ENCODE measurements at places on chromosomes 16 and 17.

DNA sequence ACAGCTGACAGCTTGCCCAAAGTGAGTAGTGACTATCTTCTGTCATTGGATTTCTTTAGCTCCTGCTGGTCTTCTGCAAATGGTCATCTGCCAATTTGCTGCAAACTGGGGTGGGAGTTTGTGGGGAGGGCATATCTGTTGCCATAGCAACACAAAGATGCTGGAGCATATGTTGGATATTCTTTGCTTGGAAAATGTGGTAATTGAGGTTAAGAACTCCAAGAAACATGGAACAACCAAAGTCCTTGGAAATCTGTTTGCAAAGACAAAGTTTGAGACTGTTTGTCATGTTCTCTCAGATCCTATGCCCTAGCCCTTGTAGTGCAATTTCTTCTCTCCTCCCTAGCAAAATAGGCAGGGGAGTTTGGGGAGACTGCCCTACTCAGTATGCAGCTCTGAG lies 155.3 kb downstream of the PRKCB start:
- no peak for DNase-seq

DNA sequence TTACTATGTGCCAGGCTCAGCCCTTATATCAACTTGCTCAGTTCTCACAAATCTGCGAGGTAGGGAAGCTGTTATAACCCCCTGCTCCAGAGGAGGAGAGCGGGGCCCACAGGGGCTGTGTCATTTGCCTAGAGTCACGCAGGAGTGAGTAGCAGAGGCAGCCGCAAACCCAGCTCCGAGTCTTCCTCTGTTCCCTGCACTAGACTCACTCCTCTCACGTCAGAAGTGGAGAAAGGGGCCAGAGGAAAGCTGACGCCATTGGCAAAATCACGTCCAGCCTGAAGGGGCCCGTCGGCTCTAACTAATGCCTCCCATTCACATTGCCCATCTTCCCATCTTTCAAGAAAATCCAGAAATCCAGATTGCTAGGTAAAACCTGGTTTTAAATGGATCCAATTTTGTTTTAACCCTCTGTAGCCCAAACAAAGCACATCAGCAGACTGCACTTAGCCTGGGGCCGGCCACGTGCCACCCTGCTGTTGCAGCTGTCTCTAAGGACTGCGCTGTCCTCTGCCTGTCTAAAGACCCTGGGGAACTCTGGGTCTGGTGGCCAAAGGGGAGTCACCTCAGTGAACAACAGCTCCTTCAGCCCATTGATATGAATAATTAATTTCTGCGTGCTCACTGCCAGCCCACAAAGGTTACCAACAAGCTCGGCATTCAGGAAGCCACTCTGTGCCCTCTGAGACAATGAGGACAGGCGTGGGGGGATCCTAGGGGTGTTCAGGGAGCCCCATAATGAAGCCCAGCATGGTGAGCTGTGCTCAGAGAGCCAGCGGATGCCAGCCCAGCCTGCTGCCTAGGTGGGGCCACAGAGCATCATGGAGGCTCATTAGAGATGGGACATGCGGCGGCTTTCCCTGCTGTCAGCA lies 36.7 kb upstream of the ABR start:
- DNase-seq: no peak

DNA sequence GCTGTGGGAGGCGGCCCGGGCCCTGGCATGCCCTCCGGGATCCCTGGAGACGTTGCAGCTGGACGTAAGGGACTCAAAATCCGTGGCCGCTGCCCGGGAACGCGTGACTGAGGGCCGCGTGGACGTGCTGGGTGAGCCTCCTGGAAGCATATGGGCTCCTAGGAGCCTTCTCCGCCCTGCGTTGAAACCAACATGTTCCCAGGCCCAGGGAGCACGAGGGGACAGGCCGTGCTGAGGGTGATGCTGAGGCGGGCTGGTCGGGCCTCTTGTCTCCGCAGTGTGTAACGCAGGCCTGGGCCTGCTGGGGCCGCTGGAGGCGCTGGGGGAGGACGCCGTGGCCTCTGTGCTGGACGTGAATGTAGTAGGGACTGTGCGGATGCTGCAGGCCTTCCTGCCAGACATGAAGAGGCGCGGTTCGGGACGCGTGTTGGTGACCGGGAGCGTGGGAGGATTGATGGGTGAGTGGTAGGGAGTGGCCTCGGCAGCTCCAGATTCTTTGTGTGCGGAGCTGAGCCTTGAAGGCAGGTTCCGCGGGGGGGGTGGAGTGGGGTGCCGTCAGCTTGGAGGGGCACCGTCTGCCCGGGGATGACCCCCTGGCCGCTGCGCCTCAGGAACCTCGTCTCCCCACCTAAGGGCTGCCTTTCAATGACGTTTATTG lies 567 bp downstream of the HSD17B1 start:
- DNase-seq: no peak

DNA sequence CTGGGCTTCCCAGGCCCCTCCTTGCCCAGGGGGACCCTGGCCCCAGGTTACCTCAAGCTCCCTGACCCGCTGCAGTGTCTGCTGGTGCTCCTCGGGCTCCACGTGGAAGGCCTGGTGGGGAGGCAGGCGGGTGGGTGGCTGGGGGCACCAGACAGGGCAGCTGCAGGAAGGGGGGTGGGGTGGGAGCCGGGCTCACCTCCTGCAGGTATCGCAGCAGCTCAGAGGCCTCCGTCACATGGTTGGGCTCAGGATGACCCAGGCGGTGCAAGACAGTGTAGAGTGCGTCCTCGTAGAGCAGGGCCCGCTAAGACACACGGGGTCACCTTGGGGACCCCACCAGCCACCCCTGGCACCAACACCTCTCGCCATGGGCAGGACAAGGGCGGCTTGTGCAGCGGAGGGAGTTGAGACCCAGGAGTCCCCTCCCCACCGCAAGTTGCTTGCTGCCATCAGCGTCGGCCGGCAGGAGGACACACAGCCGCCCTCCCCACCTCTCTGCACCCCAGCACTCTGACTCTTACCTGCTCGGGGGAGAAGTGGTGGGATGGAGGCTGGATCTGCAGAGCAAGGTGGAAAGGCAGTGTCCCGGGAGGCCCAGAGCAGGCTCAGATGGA lies 1.1 kb downstream of the UNC13D start:
- DNase-seq: no peak

GRCh38 chr17:64074704-64075426 lies 54.4 kb upstream of the ICAM2 start:
- no peak for DNase-seq

GRCh38 chr17:63399856-63400255 lies 46.2 kb downstream of the CYB561 start:
- no peak for DNase-seq

GRCh38 chr17:41686281-41686680 lies 2.4 kb upstream of the EIF1 start:
- no peak for DNase-seq

DNA sequence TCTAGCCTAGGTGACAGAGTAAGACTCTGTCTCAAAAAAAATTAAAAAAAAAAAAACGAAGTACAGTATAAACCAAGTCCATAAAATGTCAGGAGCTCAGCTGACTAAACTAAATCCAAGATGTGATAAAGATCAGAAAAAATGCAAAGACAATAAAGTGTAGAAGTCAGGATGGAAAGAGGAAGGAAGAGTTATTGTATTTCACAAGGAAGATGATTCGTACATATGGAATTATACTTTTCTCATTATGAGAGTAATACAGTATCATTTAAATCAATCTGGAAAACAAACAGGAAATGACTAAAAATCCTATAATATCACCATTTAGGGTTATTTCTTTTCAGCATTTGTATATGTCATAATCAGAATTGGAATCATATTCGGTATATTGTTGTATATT lies 11.4 kb upstream of the APOH start:
- no peak for DNase-seq

- DNase-seq: peak; percentile 29
Observed at GRCh38 chr17:876272-876671, 94.1 kb downstream of the MRM3 start.

DNA sequence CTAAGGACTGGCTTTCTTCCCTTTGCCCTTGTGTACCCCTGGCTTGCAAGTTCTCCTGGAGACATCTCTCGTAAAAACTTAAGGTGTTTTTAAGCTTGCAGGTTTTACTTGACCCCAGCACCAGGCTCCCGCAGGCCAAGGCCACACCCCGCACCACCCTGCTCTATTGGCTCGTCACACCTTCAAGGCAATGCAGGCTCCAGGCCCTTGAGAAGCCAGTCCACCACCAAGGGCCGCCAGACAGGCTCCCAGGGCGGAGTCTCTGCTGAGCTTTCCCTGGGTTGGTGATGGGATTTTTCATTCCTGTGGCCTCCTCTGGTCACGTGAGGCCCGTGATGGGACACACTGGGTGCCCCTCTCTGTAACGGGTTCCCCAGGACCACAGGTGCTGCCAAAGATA lies 9.9 kb downstream of the CSNK1D start:
- no peak for DNase-seq

DNA sequence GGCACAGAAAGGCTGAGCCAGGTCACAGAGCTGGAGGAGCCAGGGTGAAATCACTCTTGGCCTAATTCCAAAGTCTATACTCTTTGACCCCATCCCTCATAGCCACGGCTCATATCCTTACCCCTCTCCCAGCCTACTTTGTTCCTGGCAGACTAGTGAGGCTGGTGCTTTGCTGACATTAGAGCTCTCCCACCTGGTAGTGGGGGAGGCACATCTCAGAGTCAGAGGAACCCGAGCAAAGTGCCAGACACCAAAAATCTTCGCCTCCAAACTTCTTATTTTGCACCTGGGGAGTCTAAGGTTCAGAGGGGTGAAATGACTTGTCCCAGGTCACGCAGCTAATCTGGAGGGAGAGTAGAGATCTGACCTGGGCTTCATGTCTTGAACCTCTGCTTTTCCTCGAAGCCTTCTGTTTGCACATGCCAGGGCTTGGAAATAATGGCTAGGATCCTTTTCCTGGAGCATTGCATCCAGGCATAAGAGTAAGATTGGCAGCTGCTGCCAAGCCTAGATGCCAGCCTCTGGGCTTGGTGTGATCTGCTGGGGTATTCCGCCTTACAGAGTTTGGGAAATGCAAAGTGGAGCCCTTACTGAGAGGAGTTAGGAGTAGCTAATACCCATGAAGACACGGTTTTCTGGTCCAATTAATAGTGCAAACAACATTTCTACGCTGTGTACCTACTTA lies 126.9 kb downstream of the SPACA3 start:
- no peak for DNase-seq

- DNase-seq: no peak
Observed at GRCh38 chr16:80200079-80200478, 340.7 kb upstream of the DYNLRB2 start.

DNA sequence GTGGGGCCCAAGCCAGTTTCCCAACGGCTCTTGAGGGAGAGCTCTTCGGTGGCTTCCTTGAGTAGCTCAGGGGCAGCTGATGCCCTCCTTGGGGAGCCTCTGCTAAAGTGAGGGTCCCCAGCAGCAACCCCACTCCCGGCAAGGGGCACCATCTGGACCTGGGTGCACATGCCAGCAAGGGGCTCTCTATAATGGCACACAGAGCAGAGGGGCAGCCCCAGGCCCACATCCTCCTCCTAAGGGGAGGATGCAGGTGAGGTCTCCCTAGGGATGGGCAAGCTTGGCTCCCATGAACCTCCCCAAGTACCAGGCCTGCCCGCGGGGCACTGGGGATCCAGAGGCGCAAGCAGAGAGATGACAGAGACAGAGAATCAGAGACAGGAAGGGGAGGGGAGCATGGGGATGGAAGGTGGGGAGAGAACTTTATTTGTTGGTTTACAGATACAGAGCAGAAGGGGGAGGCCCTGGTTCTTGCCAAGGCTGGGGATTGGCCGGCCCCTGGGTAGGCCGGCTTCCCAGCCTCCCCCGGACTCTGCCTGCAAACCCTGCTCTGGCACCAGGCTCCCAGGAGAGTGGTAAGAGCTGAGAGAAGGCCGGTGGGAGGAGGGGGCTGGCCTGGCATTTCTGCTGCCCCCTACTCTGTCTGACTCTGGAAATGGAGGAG lies 61.4 kb downstream of the SRCIN1 start:
- DNase-seq: no peak

DNA sequence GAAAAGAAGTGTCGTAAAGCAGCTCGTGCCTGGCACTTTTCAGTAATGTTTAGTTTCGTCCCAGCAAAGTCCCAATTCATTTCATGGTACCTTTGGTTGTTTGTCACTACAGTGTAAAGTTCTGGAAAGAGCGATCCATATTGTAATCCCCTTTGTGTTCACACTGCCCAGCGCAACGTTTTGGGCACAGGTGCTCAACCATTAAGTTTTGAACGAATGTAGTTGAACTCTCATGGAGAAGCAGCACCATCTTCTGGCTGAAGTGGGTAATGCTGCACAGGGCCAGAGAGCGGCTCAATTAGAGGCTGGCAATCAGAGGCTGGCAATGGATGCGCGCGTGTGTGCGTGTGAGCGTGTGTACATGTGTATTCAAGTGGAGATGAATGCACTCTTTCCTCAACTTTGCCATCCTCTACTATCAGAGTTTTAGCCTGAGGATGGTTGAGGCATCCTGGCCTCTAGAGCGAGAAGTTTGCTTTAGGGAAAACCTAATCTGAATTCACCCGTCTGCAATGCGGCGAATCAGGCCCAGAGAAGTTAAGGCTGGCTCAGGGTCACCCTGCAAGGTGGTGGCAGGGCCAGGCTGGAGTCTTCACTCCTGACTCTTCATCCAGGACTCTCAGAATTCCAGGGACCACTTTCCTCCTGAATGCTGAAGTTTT lies 29.9 kb downstream of the DYNLL2 start:
- peak; percentile 73 for DNase-seq

- no peak for DNase-seq
Observed at GRCh38 chr17:69919789-69920188, 155.2 kb upstream of the KCNJ16 start.

GRCh38 chr16:51150165-51150887 lies 744 bp downstream of the SALL1 start:
- no peak for DNase-seq

- DNase-seq: no peak
Observed at GRCh38 chr17:41251261-41251660, 1.8 kb downstream of the KRTAP9-4 start.

- no peak for DNase-seq
Observed at GRCh38 chr17:55774846-55775271, 24.0 kb downstream of the PCTP start.

DNA sequence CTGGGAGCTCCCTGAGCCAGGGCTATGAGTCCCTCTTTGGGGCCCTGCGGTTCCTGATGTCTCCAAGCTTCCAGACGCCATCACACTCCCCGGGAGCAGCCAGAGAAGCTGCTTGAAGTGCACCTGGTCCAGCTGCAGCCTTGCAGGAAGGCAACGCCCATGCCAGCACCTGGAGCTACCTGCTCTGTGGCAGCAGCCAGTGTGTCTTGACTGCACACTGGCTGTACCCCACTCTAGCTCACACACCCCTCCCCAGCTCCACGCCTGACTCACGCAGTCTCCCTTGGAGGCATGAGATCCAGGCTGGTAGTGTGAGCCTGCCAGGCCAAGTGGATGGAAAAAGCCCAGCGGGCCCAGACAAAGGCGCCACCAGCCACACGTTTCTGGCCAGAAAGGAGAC lies 63.3 kb downstream of the USP32 start:
- no peak for DNase-seq

Data from CD8-positive, alpha-beta memory T cell (primary cell).